ENCODE measurements at places on chromosomes 13 and 19.

GRCh38 chr13:112889351-112890290, 79.4 kb upstream of the MCF2L start:
- DNase-seq, result no peak

GRCh38 chr13:23919006-23919405, 21.7 kb upstream of the C1QTNF9B start:
- DNase-seq, result no peak

DNA sequence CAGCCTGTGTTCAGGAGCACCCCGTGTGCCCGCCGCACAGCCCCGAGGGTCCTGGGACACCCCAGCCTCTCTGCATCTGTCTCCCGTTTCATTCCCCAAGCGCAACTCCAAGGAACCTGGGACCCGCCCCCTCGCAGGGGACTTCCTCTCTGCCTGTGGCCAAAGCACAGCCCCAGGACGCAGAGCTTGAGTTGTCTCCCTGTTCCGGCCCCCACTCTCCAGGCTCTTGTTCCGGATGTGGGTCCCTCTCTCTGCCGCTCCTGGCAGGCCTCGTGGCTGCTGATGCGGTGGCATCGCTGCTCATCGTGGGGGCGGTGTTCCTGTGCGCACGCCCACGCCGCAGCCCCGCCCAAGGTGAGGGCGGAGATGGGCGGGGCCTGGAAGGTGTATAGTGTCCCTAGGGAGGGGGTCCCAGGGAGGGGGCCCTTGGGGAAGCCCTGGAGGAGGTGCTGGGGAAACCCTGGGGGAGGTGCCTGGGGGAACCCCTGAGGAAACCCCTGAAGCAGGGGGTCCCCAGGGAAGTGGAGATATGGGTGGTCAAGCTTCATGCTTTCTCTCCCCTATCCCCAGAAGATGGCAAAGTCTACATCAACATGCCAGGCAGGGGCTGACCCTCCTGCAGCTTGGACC, 1.3 kb downstream of the HCST start:
- DNase-seq, result peak; percentile 78

GRCh38 chr13:38103851-38104250, 234.3 kb upstream of the TRPC4 start:
- no peak for DNase-seq

GRCh38 chr19:39424934-39425333, 10.8 kb downstream of the RPS16 start:
- no peak for DNase-seq

DNA sequence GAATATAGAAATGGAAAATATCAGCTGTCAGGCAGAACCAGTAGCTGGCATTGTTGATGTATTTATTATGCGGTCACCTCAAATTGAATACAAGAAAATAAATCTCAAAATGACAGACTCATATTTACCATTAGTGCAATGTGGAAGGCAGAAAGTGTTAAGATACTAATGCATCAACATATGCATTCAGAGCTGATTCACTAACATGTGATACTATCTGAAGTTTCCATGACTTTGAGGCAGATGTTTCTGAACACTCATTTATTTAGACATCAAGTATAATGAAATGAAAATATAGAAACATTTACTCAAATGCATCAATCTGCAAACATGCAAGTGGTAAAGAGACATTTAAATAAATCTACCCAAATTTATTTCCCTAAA, 474.2 kb upstream of the SLC10A2 start:
- DNase-seq, result no peak

- no peak for DNase-seq
These were observed 880 bp upstream of the C19orf12 start for GRCh38 chr19:29715701-29716581.

GRCh38 chr19:50897191-50897607, 14.0 kb downstream of the KLK4 start:
- no peak for DNase-seq

GRCh38 chr13:25335856-25336255, 34.4 kb downstream of the NUP58 start:
- no peak for DNase-seq

- no peak for DNase-seq
These were observed 11.1 kb downstream of the NTN5 start for GRCh38 chr19:48661711-48662090.

- DNase-seq, result no peak
These were observed at the start of gene LTBP4 for GRCh38 chr19:40601134-40601974. LTBP4 (plus strand) TSS chr19:40601369; CDS start chr19:40601388, 19 bp downstream.

DNA sequence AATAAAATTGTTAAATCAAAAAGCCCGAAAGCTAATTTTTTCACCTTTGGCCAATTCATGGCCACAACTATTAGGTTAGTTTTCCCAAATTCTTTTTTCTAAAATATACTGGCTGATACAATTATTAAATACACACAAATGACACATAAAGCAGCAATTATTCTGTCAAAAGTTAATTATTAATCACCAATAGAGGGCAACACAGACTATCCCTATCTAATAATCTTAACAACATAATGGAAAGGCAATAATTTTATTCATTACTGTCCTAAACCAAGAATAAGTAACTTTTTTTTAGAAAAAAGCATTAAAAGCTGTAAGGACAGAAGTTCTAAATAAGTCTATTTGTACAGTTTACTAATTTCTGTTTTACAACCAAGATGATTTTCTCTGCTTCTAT, 51.7 kb downstream of the KATNAL1 start:
- no peak for DNase-seq

DNA sequence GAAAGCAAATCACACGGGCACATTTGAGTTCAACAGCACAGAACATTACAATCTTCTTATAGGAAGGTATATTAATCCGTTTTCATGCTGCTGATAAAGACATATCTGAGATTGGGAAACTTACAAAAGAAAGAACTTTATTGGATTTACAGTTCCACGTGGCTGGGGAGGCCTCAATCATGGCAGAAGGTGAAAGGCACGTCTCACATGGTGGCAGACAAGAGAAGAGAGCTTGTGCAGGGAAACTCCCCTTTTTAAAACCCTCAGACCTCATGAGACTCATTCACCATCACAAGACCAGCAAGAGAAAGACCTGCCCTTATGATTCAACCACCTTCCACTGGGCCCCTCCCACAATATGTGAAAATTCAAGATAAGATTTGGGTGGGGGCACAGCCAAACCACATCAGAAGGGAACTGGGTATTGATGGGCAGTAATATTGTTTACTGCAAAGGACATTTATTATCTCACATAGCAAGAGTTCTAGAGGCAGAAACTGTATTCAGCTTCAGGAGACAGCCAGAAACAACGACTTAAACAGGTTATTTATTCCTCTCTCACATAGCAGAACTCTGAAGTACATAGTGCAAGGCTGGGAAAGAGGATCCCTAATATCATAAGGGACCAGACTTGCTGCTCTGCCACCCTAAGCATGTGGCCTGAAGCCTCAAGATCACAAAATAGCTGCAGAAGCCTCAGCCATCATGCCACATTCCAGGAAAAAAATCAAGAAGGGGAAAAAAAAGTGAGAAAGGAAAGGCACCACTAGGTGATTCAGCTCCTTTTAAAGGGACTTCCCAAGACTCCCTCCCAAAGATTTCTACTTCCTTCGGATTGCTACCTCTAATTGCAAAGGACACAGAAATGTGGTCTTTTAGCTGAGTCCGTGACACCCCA, 23.1 kb downstream of the FXYD5 start:
- no peak for DNase-seq

- no peak for DNase-seq
These were observed 8.8 kb downstream of the SPPL2B start for GRCh38 chr19:2337329-2337707.

DNA sequence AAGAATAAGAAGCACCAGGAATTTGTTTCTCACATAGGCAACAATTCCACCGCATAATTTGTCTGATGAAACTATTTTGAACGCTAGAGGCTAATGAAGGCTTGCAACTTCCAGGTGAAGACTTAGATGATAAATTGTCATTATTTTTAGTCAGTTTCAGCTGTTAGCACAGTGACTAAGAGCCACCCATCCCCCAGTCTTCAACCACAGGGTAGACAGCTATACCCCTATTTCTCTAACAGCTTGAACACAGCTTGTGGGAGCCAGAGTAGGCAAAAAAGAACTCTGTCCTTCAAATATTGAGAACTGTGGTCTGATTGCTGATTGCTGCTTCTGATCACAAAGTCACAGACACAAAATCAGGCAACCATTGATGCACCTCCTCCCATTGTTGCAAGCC, 1124.8 kb upstream of the PRR20A start:
- DNase-seq, result no peak

- DNase-seq, result no peak
These were observed 844 bp upstream of the RFX1 start for GRCh38 chr19:14006766-14007562.

DNA sequence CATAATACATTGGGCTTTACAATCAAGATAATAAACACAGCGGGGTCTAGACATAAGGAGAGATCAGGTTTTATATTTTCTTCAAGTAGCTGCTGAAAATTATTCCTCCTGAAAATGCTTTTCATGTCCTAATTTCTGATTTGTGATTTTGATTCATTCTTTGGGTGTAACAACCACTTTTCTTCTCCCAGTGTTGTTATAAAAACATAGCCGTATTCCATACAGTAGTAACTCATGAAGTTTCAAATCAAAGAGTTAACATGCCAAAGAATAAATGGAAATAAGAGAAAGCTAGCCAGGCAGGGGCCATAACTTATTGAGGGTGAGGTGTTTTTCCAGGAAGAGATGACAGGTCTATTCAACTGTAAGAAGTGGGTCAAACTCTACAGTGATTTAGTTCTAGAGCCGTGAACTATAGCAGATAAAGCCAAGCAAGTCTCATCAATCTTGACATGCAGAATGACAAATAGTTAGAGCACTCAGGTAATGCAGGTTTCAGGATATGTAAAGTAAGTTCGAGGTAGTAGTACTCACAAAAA, 934.4 kb upstream of the SLITRK1 start:
- DNase-seq, result no peak

DNA sequence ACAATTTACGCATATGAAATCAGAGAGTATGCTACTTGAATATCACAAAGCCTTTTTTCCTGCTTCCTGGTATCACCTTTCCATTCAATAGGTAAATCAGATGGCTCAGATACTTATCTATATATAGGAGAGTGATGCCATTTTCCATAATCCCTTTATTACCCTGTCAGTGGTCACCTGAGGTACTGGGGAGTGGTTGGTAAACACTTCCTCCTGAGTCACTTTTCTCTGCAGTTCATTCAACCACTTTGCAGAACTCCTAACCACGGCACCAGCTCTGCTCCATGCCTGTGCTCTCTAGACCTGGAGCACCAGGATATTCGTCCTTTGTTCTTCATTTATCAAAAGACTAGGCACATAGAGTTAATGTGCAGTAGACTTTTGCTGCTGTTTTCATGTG, 748.5 kb upstream of the KLHL1 start:
- no peak for DNase-seq

DNA sequence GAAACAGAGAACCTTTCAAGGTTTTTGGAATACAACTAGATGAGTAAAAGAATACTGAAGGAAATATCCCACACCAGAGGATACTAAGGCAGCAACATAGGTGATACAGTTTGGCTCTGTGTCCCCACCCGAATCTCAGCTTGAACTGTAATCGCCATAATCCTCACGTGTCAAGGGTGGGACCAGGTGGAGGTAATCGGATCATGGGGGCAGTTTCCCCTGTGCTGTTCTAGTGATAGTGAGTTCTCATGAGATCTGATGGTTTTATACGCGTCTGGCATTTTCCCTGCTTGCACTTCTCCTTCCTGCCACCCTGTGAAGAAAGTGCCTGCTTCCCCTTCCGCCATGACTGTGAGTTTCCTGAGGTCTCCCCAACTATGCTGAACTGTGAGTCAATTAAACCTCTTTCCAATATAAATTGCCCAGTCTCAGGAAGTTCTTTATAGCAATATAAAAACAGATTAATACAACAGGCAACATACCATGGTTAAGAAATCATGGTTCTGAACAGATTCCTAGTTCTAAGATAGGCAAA, 97.0 kb downstream of the ABCC4 start:
- DNase-seq, result no peak

DNA sequence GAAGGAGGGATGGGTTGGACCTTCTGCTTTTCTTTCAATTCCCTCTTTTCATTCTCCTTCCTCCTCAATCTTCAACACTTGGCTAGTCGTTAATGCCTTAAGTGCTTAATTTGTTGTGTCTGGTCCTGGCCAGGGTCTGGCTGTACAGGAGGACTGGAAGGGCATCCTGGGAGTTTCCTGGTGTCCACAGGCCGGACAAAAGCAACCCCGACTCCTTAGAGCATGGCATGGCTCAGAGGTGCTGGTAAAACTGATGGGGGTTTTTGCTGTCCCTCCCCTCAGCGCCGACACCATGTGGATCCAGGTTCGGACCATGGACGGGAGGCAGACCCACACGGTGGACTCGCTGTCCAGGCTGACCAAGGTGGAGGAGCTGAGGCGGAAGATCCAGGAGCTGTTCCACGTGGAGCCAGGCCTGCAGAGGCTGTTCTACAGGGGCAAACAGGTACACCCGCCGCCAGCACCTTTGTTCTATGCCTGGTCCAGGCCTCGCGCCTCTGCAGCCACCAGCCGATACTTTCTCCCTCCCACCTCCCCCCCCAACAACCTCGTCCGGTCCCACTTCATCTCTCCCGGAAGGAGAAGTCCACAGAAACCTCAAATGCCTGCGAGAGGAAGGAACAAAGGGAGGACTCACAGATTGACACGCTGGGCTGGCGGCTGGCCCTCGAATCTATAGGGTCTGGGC, 1.4 kb downstream of the UHRF1 start:
- DNase-seq, result no peak

GRCh38 chr13:43200736-43201135, 177.3 kb downstream of the DNAJC15 start:
- no peak for DNase-seq

DNA sequence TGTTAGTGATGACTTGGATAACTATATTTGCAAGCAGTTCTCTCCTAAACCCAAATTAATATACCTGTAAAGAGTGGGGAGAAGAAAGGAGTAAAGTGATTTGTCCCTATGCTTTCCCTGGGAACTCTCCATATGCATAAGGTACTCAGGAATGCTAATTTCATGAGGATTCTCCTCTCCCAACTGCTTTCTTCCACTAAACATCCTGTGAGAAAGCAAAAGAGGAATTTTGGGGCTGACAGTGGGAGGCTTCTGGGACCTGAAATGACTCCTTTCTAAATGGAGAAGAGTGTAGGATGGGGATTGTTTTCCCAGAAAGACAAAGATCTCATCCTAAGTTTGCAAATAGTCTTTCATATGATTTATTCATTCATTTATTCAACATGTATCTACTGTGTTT, 250.5 kb downstream of the TDRD3 start:
- no peak for DNase-seq

Data from T-helper 1 cell (primary cell).